Fibroblast of skin of right biceps (primary cell): ENCODE measurements at places on chromosomes 5 and 9.

DNA sequence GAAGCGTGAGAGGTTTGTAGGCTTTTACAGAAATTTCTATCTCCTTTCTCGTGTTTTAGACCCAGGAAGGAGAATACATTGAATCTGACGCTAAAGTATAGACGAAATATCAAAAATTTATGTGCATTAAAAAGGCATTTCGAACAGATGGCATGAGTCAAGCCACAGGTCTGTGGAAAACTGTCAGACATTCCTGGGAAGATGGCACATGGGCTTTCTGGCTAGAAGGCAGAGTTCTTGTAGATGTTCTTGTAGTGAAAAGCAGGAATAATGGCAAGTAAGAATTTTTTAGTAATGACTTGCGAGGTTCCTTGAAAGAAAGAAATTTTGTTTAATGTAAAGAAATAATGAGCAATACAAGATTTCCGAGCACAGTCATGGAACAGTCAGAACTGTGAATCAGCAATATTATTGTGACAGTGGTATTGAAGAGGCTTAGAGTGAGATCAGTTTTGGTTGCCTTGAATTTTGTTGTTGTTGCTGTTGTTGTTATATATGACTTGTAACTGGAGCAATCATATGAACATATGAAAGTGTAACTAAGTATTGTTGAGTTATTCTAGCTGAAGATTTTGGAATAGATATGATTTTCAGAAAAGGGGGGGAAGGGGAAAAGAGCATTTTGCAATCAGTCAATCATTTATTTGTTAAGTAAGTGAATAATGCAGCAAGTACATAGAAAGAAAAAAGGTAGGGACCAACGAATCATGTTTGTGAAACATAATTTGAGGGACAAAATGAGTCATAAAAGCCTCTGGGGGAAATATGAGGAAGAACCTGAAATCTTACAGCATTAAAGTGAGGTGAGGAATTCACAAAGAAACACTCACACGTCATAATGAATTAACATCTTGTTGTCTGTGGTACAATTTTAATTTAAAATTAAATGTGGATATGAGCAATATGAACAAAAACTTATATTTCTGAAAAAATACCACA, 339.0 kb upstream of the CTNND2 start:
- peak; percentile 23 for DNase-seq

- no peak for DNase-seq
Observed at GRCh38 chr5:80153586-80154126, 102.2 kb downstream of the SERINC5 start.

DNA sequence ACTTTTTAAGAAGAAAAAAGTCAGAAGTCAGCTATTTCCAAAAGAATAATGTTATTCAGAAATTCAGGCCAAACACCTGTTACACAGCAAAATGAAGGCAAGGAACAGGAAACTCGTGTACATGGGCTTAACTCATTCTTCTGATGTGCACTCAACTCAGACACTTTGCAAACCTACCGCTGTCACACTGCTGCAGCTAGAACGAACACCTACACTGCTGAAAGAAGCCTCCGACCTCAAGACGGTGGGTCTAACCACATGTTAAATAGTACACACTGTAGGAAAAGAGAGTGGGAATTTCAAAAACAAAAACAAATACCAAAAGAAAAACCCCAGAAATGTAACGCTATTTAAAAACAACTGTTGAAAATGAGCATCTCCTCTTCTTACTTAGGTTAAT, 384.5 kb downstream of the IRX1 start:
- DNase-seq, result no peak

DNA sequence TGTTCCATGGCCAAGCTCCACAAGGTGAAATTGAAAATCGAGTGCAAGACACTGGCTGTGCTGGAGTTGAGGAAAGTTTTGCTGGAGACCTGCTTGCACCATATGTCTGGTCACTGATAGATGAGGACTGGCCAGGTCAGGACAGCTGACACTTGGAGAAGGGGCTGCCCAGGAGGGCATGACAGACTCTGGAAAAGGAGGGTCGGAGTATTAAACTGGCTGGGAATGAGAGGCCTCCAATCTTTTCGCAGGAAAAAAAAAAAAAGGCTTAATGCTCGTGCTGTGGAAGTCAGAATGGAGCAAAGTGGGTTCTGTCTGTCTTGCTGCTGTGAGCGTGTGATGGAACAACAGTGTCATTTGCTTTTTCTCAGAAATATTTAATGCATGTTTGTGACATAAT, 5.5 kb downstream of the TENT4A start:
- DNase-seq, result no peak

DNA sequence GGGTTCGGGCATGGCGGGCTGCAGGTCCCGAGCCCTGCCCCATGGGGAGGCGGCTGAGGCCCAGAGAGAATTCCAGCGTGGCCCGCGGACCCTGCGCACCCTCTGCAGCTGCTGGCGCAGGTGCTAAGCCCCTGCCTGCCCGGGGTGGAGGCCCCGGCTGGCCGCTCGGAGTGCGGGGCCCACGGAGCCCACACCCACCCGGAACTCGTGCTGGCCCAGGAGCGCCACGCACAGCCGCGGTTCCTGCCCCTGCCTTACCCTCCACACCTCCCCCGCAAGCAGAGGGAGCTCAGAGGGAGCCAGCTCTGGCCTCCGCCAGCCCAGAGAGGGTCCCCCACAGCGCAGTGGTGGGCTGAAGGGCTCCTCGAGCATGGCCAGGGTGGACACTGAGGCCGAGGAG, 75.3 kb downstream of the MRPS30 start:
- DNase-seq, result no peak

GRCh38 chr9:14348123-14348372, 34.1 kb upstream of the NFIB start:
- no peak for DNase-seq

- peak; percentile 1 for DNase-seq
Observed at GRCh38 chr5:148615644-148616275, 38.6 kb downstream of the HTR4 start.
